Activated CD8-positive, alpha-beta memory T cell treated with anti-CD3 and anti-CD28 coated beads for 1 hour (primary cell): ENCODE measurements at places on chromosomes 1 and 21.

- DNase-seq: no peak
These were observed 28.5 kb upstream of the MORC3 start for GRCh38 chr21:36291509-36291908.

- no peak for DNase-seq
These were observed 24.3 kb downstream of the UBE2Q1 start for GRCh38 chr1:154533952-154534844.

- no peak for DNase-seq
These were observed 147.4 kb upstream of the USP24 start for GRCh38 chr1:55362558-55362957.

DNA sequence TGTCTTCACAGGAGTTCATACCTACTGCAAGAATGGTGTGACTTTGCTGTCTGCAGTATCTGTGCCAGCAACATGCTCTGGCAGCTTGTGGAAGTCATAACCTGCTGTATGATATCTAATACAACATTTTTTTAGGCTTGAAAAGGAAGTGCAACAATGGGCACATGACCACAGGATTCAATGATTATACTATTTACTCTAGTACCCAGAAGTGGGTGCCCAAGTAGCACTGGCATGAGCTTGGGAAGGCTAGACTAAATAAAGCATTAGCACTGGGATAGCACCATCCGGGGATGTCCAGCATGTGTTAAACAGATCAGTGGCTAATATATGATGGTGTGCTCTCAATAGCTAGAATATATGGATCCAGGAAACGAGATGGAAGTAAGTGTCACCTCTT is 98.6 kb upstream of the PDE4B start:
- no peak for DNase-seq

DNA sequence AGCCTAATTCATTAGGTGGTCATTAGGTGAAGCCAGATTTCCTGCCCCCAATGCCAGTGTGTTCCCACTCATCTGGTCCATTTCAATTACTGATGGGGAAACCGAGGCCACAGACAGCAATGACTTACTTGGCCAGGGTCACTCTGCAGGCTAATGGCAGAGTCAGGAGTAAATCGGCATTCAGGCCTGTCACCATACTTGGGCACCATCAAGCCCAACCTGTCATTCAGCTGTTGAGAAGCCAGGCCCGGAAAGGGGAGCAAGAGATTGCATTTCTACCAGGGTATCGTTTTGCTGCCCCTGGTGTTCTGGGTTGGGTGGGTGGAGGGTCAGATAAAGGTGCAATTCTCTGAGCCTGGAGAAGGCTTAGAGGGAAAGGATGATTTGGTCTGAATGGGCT is 8.0 kb upstream of the TMEM61 start:
- DNase-seq: no peak

DNA sequence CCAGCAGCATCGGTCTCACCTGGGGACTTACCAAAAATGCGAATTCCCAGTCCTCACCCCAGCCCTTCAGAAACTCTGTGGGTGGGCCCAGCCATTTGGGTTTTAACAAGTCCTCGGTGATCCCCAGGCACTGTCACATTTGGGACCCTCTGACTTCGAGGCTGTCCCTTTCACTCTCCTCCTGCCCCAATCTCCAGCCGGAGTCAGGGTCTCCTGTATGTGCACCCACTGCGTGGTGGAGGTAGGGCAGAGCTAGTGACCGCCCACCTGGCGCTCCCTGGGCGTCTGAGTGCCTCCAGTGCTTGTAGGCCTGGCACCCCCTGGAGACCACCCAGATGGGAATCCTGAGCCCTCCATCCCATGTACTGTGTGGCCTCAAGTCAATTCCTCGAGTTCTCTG is 31.1 kb downstream of the EPHA8 start:
- no peak for DNase-seq

GRCh38 chr1:201653233-201653632 is 114.3 kb downstream of the NAV1 start:
- no peak for DNase-seq

DNA sequence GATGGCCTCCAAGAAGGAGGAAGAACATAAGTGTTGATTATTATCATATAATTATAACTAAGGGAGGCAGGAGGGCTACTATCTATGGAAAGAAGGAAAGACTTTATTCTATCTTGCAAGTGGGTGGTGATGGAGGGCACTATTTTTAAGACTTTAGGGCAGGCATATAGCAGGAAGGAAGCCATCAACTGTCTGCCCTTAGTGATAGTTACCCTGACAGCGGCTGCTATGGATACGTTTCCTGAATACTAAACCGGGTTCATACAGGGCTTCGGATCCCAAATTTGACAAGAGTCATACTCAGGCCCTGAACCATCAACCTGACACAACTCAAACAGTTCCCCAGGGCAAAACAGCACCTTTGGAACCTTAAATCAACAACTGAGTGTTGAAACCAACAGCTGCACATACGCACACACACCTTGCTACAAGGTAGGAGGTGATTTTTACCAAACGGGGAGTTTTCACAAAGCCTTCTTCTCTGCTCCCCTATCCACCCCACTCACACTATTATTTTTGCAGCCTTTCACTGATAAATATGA is 397.2 kb downstream of the OMA1 start:
- DNase-seq: no peak

DNA sequence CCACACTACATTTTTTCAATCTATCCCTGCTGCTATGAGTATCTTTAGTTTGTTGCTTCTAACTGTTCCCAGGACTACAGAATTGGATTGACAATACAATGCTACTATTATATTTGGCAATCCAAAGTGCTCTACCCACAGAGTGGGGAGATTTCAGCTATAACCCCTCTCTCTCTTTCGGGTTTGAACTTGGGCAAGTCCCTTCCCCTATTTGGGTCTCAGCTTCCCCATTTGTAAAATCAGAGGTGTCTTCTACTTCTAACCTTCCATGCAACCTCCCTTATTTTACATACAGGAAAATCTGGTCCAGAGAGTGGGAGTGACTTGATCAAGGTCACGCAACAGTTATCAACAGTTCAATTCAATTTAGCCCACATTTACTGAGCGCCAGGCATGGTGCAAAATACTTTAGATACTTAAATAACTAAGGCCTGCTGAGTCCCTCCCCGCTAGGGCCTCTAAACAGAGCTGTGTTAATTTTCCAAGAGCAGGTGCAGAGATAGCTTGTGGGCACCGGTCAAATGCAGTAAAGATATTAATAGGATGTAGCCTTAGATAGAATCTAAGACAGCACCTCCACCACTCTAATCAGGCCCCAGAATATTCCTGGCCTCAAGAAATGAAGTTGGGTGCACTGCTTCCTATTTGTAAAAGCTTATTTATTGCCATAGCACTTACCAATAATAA is 9.4 kb upstream of the GPX7 start:
- no peak for DNase-seq

- DNase-seq: no peak
These were observed 38.2 kb downstream of the CACNA1S start for GRCh38 chr1:201074018-201074417.

DNA sequence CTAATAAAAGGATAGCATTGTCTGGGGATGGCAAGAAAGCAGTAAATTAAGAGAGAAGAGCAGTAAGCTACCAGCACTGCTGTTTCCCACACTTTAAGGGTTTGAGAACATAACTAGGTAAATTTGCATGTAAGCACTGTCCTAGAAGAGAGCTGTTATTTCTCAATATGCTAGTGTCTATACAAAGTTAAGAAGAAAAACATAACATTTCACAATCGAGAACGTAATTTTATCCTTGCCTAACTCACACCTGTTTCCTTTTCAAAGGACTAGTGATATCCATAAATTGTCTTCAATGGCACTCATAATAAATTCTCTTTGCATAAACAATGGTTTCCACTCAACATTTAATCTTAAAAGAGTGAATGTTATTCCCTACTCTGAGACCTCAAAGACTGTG is 576.0 kb downstream of the PTBP2 start:
- DNase-seq: no peak

DNA sequence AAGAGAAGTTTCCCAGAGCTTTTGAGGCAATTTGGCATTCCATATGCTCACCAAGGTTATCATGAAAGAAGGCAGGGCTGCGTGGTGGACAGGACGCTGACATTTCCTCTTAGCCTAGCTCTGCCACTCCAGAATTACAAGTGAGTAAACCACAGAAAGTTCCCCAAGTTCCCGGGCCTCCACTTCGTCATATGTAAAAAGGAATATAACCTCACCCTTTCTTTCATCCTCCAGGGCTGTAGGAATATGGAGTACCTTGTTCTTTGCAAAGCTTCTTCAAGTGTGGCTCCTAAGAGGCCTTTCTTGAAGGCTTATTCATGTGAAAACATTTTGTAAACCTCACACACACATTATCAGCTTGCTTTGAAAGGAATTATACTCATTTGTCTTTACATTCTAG is 210.2 kb downstream of the GREM2 start:
- DNase-seq: no peak

DNA sequence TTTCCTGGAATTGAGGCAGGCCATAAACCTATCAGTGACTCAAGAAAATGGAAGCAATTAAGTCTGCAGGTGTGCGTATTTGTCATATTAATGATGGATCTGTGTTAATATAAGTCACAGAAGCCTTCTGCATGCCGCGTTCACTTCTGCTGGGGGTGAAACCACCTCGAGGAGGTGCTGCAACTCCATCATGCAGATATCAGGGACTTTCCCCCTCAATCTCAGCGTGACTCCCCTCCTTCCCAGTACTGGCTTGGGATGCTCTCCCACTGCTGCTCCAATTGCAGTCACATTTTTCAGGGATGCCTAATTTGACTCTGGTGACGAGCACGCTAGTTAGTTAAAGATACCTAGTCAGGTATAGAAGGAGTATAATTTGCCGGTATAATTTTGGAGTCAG is 87.5 kb downstream of the ASTN1 start:
- no peak for DNase-seq

DNA sequence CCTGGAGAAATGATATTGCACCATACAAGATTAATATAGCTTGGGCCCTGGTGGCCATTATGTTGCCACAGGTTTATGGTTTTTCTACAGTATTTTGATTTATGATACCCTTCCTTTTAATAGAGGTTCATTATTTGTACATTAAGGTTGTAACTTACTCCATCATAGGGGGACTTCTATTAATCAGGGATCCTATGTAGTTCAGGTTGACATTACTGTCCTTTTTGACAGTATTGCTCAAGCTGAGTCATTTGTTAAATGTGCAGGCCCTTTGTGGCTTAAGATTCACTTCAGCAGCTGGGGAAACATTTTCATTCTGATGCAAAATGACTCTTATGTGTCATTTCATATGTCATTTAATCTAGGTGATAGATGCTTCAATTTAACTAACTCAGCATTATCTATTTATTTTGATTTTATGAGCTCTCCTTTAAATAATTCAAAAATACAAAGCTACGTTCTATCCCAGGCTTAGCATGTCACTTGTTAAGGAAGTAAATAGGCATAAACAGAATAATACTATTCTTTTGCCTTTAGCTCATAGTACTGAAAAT is 686.9 kb upstream of the NCAM2 start:
- no peak for DNase-seq

DNA sequence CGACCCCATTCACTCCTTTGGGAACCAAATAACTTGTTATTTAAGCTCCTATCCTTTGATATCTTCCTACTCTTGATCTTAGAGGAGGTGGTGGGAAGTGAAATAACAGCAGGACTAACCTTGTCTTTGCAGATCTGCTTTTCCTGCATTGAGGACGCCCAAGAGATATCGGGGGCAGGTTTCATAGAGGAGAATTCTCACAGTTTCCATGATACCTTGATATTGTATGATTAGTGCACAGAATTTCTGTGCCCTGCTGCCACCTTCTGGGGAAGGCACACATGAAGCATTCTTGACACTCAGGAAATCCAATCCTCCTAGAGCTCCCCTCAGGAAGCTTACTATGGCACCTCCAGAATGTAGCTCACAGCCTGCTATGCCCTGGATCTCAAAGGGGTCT is 1.6 kb downstream of the CD1B start:
- DNase-seq: no peak

DNA sequence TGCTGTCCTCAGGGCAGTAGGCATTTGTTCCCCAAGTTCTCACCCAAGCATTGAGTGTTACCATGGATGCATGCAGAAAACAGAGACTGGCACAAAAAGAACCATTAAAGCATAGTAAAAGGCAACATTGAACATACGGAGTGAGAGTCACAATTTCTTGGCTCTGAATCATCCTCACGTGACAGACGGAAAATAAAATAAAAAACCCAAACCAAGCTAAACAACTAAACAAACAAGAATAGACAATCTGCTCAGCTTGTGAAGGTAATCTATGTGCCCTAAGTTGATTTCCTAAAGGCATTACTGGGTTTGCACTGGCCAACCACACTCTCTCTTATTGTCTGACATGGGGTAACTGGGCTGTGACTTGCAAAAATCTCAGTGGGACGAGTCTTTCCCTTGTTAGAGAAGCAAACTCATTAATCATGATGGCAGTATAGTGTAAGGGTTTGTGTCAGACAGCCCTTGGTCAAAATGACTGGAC is 306.0 kb downstream of the ASTN1 start:
- no peak for DNase-seq

GRCh38 chr1:47507881-47508701 is 70.2 kb downstream of the FOXD2 start:
- no peak for DNase-seq

DNA sequence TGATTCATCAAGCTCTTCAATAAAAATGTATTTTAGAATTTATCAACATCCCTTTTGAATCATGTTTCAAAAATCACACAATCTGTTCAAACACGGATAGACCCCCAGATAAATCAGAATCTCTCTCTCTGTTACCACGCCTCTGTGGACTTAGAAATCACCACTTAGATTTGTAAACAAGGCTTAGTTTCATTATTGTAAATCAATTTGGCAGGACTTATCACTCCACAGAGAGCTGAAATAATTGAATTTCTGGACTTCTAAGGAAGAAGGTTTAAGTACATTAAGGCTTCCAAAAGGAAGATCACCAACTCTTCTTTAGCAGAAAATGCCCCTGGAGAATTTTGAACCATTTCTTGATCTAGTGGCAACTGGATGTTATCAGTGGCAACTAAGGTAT is 100.4 kb downstream of the APP start:
- no peak for DNase-seq

DNA sequence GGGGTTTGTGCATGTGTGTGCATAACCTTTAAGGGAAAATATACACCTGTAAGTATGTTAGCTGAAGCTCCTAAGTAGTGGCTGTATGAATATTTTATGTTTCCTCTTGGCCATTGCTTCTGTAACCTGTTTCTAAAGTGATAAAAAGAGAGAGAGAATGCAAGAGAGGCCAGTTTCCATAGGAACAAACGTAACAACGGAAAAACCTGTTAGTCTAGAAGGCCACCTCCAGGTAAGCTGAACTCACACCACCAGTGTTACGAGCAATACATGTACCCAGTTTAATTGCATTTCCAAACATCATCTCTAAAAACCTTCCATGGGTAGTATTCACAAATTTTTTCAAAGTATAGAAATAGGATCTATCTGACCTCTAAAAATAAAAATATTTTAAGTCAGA is 63.1 kb downstream of the PLPPR4 start:
- no peak for DNase-seq

DNA sequence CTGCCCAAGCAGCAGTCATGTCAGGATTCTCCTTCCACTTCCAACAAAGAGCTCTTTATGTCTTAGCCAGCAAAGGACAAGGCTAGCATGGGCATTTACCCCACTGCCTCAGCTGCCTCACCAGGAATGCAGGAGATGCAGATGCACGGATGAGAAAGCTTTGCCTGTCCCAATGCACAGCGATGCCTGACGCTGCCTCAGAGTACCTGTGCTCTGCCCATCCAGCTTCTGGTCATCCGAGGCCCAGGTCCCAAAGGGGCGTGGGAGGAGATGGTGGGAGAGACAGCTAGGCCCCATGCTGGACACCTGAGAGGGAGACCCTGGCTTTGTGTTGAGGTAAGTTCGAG is 59.0 kb downstream of the IRF2BP2 start:
- DNase-seq: no peak
